ENCODE measurements at places on chromosomes 16 and 17.

- no peak for DNase-seq
Measured at GRCh38 chr16:84652566-84652965, 4.3 kb downstream of the KLHL36 start.

- no peak for DNase-seq
Measured at GRCh38 chr17:1762901-1763898, 1.3 kb downstream of the SERPINF1 start.

GRCh38 chr17:7893187-7893880 lies 4.7 kb downstream of the CHD3 start:
- DNase-seq: no peak

- DNase-seq: no peak
Measured at GRCh38 chr16:11684231-11685025, 16.2 kb downstream of the SNN start.

GRCh38 chr17:70622368-70623260 lies 453.3 kb downstream of the KCNJ2 start:
- DNase-seq: peak; percentile 56

GRCh38 chr16:84863481-84863814 lies 43.7 kb downstream of the CRISPLD2 start:
- no peak for DNase-seq

GRCh38 chr17:43418441-43419374 lies 19.9 kb downstream of the ARL4D start:
- peak; percentile 76 for DNase-seq

DNA sequence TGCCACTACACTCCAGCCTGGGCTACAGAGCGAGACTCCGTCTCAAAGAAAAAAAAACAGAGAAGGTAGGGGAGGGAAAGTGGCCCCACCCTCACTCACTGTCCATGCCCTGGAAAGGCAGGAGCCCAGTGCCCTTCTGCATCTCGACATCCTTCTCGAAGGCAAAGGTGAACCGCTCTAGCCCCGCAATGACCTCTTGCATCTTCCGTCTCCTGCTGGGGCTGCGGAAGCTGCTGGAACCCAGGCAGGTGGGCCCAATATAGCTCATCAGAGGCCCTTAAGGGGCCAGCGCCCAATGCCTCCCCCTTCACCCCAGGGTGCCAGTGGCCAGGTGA lies at the start of gene CPSF4L:
Gene CPSF4L (minus strand): TSS at position 264 of the 335 bp plus-strand sequence. CDS start 62 bp downstream, at position 202.
- DNase-seq: no peak

GRCh38 chr17:58247511-58248363 lies 9.4 kb downstream of the LPO start:
- DNase-seq: no peak

- DNase-seq: no peak
Measured at GRCh38 chr16:60331168-60331567, 1597.1 kb upstream of the GOT2 start.

DNA sequence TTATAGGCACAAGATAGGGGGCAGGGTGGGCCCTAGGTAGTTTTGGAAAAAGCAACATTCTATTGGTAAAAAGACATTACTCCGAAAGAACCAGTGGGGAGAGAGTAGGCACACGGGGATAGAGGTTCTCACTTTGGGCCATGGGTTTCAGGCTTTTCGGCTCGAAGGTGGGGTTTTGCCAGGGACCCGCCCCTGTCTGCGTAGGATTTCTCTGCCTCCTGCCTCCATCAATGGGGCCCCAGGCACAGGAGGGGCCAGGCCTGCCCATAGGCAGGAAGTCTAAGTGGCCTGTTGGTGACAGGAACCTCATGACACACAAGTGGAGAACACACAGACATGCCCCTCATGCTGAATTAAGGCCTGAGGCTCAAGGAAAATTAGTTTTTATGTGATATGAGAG lies 57.5 kb downstream of the RNF213 start:
- DNase-seq: no peak

DNA sequence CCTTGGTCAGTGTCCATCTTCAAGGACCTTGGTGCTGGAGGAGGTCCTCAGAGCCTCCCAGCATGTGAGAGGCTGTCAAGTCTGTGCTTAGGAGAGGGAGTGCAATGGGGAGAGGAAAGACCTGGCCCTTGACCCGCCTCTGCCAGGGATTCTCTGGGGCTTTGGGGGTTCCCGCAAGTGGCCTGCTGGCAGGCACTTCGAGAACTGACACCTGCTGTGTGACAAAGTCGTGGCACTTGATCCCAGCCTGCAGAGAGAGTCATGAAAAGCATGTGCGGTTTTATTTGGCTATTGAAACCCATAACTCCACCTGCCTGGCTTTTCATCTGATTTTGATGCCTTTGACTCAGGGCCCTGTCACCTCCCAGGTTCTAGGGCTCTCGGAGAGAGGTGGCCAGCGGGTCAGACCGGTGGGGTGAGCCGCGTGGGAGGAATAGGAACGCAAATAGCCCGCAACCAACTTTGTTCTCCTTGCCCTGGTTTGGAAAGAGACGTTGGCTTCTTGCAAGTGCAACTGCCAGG lies 42.8 kb upstream of the GSE1 start:
- DNase-seq: no peak

GRCh38 chr16:4734730-4735535 lies 596 bp downstream of the DNAAF8 start:
- DNase-seq: peak; percentile 62

DNA sequence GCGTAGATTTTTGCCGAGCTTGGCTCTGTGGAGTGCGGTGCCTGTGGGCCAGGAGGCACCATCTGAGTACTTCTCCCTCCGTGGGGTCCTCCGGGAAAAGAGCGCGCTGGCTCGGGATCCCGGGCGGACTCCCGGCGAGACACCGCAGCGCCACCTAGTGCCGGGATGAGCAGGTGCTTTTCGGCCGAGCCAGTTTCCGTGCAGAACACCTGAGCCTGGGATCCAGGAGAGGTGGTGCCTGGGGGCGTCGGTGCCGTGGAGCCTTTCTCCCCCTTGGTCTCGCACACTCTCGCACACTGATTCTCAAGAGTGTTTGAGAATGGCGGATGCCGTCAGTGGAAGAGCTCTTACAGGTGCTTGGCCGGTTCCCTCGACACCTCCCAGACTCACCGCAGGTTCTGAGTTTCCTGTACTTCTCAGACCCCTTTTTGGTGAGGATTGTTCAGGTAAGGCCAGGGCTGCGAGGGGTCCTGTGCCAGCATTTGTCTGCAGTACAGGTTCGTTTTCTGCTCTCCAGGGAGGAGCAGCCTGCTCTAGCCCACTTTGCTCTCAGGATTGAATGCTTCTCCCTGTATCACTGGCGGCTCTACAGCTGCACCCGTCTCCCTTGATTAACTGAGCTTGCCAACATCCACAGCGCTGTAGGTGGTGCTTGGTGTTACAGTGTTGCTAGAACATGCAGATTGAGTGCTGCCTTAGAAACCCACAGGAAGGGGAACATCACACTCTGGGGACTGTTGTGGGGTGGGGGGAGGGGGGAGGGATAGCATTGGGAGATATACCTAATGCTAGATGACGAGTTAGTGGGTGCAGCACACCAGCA lies 23.3 kb downstream of the TBCD start:
- DNase-seq: peak; percentile 40

DNA sequence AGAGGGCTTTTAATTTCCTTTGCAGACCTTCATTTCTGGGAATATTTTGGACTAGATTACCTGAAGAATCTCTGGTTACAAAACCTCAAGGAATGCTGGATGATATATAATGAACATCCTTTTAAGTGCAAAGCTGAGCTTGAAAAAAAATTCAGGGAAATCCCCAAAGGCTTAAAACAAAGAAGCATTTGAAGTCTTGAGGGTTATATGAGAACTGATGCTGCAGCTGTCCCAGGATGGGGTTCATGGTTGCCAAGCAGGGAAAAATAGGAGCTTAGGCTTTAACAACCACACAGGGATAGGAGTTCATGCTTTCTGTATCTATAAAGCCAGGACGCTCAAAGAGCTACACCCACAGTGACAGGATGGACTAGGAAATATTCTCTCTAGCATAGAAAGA lies 150.4 kb upstream of the IRX5 start:
- no peak for DNase-seq

- no peak for DNase-seq
Measured at GRCh38 chr17:59492091-59492451, 73.3 kb upstream of the DHX40 start.

GRCh38 chr16:5031601-5032000 lies 2.1 kb downstream of the NAGPA start:
- no peak for DNase-seq

DNA sequence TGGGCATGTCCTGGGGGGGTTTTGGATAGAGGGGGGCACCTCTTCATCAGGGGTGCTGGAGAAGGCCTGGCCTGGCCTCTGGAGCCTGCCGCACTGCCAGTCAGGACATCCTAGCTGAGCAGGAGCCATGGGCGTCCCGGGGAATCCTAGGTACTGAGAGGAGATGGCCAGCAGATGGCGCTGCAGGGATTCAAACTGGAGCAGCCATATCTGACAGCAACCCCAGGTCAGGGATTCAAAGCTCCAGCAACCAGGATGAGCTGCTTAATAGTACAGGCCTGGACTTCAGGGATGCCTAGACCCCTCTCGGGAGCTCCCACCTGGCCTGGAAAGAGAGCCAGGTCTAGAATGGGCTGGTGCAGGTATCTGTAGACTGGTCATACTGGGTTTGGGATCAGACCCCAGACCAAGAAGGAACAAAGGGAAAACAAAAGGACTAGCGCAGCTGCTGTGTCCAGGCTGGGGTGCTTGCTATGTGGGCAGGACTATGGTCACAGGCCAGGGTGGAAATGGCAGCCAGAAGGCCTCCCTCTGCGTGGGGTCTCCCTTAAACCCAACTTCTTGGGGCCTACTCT lies 306.9 kb upstream of the RBFOX1 start:
- DNase-seq: peak; percentile 25

DNA sequence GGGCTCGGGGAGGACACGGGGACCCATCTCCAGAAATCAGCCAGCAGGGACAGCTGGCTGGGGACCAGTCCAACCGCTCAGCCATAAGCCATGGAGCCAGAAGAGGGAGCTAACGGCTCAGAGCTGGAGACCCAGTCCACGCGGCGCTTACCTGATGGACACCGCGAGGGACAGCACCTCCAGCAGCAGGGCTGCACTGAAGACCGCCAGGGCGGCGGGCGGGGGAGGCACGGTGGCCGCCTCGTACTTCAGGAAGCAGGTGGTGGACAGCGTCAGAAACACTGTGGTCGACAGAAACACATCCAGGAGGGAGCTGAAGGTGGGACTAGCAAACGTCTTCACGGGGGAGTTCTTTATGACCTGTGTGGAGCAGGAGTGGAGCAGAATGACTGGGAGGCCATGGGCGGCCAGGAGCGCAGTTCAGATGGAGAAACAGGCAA lies 102.6 kb upstream of the CREBBP start:
- DNase-seq: peak; percentile 80

DNA sequence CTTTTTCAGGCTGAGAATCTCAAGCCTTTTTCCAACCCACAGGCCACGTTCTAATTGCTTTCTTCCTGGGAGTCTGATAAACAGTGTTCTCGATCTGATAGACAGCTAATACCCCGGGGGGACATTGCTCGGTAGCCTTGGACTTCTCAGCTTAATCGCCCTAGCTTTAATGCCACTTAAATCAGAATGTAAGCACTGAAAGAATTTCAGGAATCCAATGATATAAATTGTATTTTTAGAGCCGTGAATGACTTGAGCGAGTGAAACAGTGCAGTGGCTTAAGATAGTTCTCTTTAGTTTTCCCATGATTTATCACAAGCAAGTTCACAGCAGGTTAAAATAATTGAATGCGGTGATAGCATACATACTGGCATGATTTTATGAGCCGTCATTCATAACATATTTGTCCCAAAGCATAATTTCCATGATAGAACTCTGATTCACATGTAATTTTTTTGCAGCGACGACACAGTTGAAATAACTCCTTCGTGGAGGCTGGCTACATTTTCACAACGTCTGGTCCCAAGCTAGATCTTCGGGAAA lies 116.1 kb upstream of the MYOCD start:
- DNase-seq: no peak

DNA sequence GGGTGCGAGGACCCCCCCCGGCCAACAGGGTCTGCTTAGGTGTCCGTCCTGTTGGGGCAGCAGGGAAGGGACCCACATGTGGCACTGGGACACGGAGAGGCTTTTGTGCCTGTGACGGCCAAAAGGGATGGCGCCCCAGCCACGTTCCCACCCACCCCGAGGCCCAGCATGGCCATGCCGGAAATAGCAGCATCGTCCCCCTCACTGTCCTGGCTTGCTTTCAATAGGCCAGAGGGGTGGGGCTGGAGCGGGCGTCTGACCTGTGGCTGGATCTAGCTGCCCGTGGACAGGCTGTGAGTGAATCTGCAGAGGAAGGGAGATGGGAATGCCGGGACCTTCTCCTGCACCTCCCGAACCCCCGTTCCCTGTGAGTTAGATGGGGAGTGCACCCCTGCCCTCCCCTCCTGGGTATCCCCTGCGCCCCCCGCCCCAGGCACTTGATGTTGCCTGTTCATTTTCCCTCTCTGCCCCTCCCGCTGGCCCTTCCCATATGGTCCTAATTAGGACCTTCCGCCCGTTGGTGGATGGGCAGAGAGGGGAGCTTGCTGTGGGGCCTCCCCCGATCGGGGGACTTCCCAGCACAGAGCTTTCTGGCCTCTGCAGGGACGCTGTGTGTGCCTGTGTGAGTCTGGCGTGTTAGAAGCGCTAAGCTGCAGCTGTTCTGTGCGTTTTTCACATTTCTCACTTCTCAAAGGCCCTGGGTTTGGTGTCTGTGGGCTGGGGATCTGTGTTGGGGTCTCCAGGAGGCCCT lies 292.8 kb downstream of the SEC14L1 start:
- no peak for DNase-seq

DNA sequence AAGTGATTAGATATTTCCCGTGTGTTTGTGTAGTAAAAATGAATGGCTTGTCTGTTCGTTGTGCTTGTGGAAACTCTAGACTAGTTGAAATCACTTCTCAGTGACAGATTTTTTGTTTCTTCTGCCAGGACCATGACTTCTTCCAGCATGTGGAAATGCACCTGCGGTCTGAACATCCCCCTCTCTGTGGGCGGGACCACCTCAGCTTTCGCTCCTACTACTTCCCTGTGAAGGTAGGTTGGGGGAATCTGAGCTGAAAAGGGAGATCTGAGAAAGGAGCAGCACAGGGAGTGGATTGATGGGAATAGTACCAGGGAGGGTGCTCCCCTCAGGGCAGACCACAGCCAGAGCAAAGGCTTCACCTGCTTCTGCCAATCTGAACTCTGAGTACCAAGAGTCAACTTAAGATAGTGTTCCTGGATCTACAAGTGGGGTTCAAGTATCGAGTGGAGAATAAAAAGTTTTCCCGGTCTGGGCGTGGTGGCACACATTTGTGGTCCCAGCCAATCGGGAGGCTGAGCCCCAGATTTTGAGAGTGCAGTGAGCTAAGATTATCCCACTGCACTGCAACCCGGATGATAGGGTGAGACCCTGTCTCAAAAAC lies 47.5 kb downstream of the SF3B3 start:
- DNase-seq: no peak

- no peak for DNase-seq
Measured at GRCh38 chr16:65684230-65684629, 562.4 kb upstream of the CDH11 start.

GRCh38 chr16:87344931-87345631 lies 27.9 kb upstream of the C16orf95 start:
- no peak for DNase-seq

DNA sequence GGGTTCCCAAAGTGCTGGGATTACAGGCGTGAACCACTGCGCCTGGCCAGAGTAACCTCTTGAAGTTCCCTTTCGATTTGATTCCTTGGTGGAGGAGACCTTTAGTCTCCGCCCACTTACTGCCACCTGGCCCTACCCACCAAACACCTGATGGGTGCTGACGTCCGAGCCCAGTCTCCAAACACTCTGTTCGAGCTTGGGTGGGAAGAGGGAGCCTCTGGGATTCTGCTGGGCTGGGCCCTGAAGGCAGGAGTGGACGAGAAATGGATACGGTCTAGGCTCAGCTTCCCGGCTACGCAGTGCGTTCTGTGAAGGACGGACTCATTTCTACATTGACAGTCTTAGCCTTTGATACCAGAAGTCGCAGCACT lies 870 bp upstream of the ITGA3 start:
- DNase-seq: peak; percentile 18

Measured in NCI-H460 (cell line).